ENCODE measurements at places on chromosomes 2 and 18.

GRCh38 chr2:104831742-104832141 is 22.2 kb upstream of the POU3F3 start:
- no peak for DNase-seq

DNA sequence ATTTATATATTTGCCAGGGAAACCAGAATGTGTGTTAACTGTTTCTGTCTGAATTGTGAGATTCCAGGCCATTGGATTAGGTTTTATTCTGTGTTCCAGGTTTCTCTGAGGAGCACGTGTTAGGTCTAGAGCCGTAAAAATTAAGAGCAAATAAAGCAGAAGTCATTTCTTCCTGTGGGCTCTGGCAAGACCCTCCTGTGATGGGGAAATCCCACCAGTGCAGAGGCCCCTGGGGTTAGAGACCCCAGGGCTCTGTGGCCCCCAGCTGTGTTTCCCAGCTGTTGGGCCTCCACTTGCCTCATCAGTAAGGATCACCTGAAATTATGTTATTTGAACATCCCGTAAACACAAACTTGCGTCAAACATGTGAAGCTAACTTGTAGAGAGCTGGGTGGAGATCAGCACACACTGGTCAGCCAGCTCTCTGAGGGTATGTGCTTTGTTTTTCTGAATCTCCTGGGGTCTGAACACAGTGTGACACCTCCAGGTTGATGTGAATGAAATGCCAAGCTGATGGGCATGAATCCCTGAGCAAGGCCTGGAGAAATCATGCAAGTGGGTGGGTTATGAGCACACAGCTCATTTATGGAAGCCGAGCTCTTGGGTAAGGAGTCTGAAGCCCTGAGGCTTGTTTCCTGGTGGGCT is 50.3 kb downstream of the HK2 start:
- no peak for DNase-seq

DNA sequence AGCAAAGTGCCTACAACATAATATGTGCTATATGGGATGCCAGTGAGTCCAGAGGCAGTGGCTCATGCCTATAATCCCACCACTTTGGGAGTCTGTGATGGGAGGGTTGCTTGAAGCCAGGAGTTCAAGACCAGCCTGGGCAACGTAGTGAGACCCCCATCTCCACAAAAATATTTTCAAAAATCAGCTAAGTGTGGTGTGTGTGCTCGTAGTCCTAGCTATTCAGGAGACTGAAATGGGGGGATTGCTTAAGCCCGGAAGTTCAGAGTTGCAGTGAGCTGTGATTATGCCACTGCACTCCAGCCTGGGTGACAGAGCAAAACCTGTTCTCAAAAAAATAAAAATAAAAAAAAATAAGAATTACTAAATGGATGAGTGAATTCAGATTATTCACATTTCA is 23.4 kb downstream of the OTX1 start:
- DNase-seq: no peak

DNA sequence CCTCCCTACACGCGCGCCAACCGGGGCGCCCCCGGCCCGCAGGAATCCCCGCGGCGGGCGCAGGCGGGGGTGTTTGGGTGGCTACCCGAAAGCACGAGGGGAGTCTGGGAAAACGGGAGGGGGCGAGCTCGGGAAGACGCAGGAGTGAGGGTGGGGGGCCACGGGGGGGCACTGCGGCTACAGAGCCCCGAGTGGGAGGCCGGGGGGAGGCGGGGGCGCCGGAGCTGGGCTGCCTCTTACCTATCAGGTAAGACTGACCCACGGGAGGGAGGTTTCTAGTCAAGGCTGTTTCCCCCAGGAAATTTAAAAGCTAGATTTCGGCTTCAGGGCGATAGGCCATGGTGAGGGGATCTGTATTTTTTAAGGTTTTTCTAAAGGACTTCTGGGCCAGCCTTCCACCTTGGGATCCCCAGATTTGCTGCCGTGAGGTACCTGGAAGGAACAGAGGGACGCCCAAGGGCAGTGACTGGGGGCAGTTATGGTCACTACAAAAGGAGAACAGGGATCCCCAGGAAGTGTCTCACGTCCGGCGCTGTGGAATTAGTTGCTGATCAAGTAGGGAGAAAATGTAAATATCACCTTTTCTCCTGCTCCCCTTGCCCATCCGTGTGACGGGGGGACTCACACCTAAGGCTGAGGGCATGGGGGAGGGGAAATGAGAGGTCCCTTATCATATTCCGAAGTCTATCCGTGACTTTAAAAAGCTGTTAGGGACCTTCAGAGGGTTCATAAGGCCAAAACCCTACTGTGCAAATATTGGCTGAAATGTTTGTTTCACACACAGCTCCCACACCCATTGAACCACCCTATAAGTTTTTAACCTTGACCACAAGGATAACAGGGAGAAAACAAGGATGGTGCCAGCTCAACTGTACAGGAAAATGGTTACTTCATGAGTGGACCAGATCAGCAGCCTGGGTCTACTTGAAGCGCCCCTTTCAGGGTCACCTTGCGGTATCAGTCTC is 638 bp upstream of the IRS1 start:
- no peak for DNase-seq

- no peak for DNase-seq
These were observed 8.8 kb upstream of the SNED1 start for GRCh38 chr2:240989451-240990265.

Measured in NT2/D1 (cell line).